ENCODE measurements at places on chromosomes 1 and 21.

DNA sequence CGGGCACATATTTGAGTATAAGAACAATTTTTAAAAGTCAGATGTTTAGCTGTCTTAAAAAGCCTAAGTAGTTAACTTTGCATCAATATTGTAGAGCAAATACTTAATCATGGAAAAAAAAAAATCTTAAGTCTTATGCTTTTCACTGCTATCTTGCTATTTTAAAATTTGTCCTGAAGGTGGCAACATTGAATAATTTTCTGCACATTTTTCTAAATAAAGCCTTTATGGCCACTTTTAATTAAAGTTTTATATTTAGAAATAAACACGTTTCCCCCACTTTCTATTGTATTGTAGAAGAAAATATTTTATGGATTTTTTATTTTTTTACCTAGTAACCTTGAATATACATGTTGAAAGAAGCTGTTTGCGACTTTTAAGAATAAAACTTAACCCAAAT is 198.8 kb downstream of the AMY1C start:
- DNase-seq, result no peak

GRCh38 chr1:94265906-94266305 is 28.5 kb upstream of the ARHGAP29 start:
- DNase-seq, result no peak

GRCh38 chr1:60745484-60745883 is 336.9 kb upstream of the NFIA start:
- no peak for DNase-seq

GRCh38 chr1:78410643-78411042 is 80.1 kb upstream of the PTGFR start:
- DNase-seq, result no peak

DNA sequence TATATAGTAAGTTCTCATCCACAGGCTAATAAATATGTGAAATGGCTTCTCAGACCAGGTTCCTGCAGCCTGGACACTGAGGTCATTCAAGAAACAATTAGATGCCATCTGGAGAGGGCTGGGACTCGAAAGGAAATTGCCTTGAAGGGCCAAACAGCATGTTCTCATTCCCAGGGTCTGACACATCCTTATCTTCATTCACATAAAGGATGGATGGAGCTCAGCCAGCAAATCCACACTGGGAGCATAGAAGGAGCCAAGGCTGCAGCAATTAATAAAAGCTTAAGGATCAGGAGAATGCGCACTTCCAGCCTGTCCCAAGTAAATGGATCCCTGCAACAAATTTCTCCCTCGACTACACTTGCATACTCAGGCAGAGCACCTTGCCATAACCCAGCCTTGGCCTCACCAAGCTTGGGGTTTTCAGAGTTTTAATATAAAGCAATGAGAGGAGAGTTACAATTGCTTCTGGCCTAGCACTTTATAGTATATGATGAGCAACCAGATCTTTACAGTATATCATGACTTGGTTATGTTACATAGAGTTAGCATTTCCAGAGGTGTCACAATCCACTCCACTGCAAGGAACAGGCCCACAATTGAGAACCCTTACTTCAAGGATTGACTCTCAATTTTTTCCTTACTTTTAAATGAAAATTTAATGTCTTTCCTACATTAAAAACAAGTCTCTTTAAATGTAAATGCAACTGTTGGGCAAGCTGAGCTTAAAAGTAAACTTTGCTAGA is 55.9 kb downstream of the BCAR3 start:
- DNase-seq, result no peak

- no peak for DNase-seq
These were observed 805.8 kb downstream of the USP25 start for GRCh38 chr21:16535626-16536025.

- no peak for DNase-seq
These were observed 1.4 kb upstream of the IPO9 start for GRCh38 chr1:201827321-201828216.

DNA sequence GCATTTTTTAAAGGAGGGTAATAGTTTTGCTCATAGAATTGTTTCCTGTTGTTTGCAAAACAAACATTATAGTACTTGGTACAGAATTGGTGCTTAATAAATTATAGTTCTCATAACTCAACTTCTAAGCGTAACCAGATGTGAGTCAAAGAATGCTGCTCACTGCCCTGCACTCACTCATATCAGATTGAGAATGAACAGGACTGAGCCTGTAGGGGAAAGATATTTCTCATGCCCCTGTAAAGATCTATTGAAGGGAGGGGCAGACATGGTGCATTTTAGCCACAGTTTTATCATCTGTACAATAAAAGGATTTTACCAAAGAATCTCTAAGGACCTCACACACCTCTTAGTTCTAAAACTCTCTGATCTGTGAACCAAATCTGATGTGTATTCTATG is 358.5 kb downstream of the SEC16B start:
- no peak for DNase-seq

GRCh38 chr21:45348591-45349327 is 56.2 kb upstream of the COL18A1 start:
- DNase-seq, result no peak

- no peak for DNase-seq
These were observed 157.2 kb upstream of the NFIA start for GRCh38 chr1:60924964-60925798.

- DNase-seq, result no peak
These were observed 141.7 kb downstream of the EIF4G3 start for GRCh38 chr1:21034725-21035628.

GRCh38 chr1:41805771-41806471 is 112.8 kb downstream of the HIVEP3 start:
- DNase-seq, result no peak

DNA sequence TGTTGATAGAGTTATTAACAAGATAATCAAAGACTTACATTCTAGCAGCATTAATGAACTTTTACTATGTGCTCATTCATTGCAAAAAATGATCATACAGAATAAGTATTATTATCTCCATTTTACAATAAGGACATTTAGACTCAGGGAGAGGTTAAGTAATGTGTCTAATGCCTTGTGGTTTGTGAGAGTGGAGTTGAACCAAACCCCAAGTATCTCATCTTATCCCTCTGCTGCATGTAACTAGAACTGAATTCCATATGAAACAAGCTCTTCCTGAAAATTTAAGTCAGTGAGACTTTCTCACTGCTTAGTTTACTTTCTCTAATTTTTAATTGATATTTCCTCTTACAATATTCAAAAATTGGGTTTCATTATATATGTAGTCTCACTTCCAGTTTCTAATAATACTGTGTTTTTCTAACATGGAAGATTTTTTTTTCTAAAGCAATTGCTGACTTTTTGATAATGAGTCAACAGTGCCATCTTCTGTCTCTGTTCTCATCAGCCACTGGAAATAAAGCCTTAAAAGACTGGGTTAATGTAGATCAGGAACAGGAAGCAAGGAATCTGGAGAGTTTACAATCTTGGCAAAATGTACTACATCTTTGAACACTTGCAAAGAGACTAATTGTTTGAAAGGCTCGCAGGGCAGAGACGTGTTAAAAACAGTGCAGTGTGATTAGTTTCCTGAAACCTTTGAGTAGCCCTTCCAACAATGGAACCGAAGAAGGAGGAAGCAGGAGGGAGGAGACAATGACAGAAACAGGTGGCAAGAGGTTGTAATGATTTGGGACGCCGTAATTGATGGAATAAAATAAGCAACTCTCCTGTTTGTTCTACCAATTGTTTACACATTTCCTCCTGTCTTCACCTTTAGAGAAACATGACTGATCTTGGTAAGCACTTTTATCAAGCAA is 567.6 kb downstream of the MRPL39 start:
- no peak for DNase-seq

- DNase-seq, result no peak
These were observed 15.0 kb upstream of the LEMD1 start for GRCh38 chr1:205436776-205437410.

GRCh38 chr1:209612646-209613399 is 29.3 kb downstream of the CAMK1G start:
- no peak for DNase-seq

DNA sequence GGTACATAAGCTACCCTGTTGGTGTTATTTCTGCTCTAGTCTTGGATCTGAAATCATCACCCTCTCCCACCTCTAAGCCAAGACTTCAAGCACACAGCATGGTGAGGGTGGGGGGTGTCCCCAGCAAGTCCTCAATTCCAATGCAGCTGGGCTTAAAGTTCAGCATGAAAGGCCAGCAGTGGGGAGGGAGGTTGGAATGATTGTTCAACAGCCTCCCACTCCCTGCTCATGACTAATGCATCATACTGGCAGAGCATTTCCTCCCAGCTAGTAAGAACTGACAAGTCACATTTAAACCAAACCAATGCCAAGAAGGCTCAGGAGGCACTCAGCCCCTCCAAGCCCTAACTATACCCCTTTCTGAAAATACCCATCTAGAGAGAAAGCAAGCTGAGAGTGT is 50.1 kb downstream of the TIAM1 start:
- peak; percentile 33 for DNase-seq

- DNase-seq, result no peak
These were observed 21.5 kb downstream of the SPATA6 start for GRCh38 chr1:48450505-48450904.

- no peak for DNase-seq
These were observed 29.2 kb downstream of the DNASE2B start for GRCh38 chr1:84427250-84428188.

DNA sequence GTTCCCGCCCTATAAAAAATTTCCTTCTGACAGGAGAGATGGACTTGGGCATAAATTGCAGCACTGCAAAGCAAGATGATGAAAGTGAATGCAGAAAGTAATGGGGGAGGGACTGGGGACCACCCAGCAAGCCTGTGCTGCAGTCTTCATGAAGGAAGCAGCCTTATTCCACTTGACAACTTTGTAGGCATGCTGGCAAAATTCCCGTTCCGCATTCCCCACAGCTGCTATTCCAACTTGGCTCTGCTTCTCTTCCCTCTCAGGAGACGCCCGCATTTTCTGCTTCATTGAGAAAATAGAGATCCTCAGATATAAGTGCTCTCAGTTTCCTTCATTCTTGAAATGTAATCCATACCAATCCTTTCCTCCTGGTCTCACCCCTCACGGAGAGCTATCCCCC is 2.4 kb downstream of the HMGB4 start:
- DNase-seq, result no peak

DNA sequence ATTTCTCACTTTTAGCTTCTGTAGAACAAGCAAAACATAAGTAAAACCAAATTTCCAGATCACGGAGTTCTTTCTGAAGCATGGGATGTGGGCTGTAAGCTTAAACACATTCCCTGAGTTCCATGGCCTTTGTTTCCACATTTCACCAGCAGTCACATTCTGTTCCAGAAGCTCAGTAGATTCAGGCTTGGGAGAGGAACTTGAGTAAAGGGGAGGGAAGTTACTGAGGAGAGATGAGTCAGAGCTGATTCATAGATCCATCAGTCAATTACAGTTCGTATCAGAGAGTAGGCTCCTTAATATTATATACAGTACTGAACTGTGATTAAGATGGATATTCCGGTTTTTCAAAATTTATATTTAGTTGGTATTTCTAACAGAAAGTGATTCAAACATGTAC is 614.3 kb downstream of the NCAM2 start:
- no peak for DNase-seq

GRCh38 chr1:169348383-169349036 is 19.1 kb downstream of the NME7 start:
- DNase-seq, result no peak

DNA sequence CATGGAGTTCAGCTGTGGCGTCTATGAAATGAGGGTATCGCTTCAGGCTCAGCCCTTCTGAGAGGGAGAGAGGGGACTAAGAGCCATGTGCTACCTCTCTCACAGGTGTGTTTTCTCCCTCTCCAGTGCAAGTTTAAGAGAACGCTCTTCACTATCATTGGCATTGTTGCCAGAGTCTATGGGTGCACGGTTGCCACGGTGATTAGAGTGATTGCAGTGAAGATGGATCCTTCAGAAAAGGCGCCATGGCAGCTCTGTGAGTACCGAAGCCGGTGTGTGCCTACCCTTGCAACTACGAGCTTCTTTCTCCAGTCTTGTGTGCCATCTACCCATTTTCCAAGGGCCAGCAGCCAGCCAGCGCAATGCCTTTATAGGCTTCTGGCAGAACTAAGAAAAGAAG is 290.5 kb downstream of the OMA1 start:
- DNase-seq, result no peak

DNA sequence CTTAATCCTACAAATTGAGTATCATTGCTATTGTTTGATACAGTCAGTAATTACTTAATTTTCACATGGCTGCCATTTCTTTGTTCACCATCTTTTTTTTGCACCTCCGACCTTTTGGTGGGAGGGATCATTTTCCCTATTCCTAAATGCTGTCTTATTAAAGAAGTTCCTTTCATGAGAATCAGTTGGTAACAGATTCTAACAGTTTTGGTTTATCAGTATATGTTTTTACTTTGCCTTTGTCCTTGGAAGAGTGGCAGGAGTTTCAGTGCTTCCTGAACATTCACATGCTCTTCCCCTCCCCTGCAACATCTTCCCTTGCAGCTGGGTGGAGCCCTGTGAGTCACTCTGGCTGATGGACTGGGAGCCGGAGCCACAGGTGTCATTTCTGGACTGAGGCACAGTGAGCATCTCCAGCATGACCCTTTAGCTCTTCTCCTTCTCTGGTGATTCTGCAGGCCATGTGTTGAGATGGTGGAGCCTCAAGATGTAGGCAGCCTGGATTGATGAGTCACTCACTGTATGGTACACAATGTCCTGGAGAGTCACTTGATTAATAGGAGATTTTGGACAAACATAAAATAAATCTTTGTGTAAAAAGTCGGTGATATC is 217.7 kb downstream of the URB2 start:
- DNase-seq, result no peak

DNA sequence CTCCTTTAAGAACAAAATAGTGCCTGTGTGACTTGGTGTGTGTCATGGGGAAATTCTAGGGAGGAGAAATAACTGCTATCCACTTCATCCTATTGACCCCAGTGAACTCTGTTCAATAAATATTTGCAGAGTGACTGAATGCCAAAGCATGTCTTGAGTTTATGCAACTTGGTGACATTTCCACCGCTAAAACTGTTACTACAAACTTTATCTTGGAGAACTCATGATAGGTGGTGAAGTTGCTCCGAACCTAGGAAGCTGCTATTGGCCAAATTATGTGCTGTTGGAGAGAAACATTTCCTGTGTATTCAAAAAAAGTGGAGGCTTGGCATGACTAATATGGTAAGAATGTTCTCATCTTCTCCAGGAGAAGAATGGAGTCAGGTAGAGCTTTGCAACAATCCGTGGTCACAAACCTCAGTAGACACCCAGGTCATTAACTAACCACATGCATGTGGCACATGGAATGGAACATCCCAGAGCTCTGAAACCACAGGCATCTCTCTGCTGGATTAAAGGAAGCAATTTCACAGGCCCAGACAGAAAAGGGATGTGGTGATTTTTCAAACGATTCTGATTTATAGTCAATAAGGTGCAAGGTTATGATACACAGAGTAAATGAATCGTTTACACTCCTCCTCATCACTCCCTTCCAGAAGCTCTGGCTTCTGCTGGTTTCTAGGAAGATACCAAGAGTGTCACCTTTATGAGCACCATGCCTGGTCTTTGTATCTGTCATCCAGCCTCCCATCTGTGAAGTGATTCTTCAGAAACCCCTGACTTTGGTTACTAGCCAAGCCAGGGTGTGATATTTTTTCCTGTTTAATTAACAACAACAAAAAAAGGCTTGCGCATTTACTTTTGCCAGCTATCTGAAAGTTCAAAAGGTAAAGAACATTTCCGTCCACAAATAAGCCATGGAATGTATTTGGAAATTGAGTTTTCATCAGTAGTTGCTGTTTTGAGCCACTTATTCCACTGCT is 361.1 kb downstream of the TGFB2 start:
- DNase-seq, result no peak

All from 8988T (cell line).